Pulmonary artery endothelial cell (primary cell): ENCODE measurements at places on chromosomes 6 and 20. TPM values are rescaled to one million over a fixed set of nuclear protein-coding genes. Genes with fewer than 3 reads are reported as not detected.

DNA sequence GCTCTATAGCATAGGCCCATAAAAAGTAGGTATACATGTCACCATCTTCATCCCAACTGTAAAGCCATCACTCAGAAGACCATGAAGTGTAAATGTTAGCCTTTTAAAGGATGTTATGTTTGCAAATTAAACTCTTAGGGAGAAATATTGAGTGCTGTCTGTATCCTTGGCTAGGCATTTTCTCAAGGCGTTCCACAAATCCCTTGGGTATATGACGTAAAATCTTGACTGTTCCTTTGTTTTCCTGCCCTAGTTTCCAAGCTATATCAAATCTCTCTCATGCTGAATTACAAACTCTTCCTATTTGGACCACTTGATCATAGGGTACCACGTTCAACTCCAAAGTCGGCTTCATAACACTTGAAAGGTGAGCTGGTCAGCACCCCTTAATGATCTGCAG lies 486.2 kb downstream of the HDGFL1 start:
- DNase-seq, result no peak

DNA sequence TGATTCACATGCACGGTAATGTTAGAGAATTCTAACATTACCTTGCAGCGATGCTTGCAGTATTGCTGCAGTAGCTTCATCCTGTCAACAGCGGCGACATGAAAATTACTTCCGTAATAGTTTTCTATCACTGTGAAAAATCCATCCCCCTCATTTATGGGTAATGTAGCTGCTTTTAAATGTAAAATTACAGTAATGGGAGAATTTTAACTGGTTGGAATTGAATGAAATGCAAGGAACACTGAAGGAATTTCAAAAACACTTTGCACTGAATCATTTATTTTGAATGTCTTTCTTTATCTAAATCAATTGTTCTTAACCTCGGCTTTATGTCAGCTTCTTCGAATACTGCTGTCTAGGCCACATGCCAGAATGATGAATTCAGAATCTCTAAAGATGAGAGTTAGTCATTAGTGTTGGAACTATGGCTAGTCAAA lies 102.4 kb upstream of the HIVEP1 start:
- DNase-seq, result no peak

GRCh38 chr6:45591890-45592289 lies 214.2 kb upstream of the SUPT3H start:
- DNase-seq, result no peak

GRCh38 chr20:40668449-40669228 lies 20.4 kb downstream of the MAFB start:
- DNase-seq, result no peak

GRCh38 chr6:26041946-26042345 lies 45.3 kb upstream of the HFE start:
- no peak for DNase-seq

GRCh38 chr20:19991308-19991707 lies 25.9 kb upstream of the NAA20 start:
- DNase-seq, result no peak

DNA sequence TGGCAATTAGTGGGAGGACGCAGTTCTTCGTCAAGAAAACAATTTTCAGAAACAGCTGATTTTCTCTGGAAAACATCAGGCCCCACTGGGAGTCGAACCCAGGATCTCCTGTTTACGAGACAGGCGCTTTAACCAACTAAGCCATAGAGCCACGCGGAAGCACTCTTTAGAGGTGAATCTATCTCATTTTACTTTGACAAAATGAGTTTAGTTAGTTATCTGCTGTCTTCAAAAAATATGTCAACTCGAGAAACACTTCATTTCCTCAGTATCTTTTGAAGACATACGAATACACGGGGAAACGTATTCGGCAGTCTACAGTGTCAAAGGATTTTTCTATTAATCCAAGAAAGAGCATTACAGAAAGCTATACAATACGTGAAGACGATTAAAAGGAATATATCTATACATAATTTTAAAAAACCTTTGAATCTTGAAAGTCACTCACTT lies 26.7 kb downstream of the GPX6 start:
- DNase-seq, result no peak

GRCh38 chr6:124699038-124699437 lies 263.2 kb upstream of the RNF217 start:
- DNase-seq, result no peak

DNA sequence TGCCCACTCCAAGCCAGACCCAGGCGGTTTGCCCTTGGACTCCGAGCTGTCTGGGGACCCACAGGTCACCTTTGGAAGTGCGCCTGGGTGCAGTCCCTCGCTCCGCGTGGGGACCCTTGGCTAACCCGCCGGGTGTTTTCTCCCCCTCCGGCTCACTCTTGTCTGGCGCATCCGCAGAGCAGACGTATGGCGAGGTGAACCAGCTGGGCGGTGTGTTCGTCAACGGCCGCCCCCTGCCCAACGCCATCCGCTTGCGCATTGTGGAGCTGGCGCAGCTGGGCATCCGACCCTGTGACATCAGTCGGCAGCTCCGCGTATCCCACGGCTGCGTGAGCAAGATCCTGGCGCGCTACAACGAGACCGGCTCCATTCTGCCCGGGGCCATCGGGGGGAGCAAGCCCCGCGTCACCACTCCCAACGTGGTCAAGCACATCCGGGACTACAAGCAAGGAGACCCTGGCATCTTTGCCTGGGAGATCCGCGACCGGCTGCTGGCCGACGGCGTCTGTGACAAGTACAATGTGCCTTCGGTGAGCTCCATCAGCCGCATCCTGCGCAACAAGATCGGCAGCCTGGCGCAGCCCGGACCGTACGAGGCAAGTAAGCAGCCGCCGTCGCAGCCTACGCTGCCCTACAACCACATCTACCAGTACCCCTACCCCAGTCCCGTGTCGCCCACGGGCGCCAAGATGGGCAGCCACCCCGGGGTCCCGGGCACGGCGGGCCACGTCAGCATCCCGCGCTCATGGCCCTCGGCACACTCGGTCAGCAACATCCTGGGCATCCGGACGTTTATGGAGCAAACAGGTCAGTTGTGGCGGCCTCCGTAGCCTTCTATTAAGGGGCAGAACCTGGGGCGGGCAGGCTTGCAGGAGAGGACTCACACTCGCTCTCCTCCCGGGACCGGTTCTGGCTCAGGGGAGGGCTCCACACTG lies 1.1 kb downstream of the PAX1 start:
- DNase-seq, result no peak

DNA sequence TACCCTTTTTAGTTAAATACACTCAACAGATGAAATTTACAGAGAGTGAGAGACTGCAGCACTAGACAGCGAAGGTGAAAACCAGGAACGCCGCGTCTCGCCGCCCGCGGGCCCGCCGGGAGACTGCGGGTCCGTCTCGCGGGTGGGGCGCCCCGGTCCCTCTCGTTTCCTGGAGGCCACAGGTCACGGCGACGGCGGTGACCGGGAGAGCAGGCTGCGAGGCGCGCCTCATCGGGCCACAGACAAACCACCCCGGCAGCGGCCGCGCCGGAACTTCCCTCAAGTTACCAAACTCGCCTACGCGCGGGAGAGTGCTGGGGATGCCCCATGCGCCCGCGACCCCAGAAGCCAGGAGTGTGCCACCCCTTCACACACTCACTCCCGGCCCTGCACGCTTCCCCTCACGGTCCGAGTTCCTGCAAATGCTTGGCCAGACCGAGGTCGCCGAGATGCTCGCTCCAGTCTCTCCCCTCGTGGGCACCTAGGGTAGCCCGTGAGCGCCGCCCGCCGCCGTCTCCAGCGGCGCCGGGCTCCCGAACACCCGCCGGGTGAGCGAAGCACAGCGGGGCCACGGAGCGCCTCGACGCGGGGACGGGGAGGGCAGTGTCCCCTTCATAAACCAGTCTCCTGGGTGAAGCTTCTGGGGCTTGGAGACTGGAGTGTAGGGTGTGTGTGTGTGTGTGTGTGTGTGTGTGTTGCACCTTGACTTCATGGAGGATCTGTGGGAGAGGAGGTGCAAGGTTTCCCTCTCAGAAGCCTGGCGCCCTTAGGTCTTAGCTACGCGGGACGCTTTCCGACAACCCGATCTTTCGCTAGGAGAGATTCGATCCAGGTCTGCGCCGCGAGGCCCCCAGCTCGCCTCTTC lies 1.4 kb downstream of the BACH2 start:
- no peak for DNase-seq

DNA sequence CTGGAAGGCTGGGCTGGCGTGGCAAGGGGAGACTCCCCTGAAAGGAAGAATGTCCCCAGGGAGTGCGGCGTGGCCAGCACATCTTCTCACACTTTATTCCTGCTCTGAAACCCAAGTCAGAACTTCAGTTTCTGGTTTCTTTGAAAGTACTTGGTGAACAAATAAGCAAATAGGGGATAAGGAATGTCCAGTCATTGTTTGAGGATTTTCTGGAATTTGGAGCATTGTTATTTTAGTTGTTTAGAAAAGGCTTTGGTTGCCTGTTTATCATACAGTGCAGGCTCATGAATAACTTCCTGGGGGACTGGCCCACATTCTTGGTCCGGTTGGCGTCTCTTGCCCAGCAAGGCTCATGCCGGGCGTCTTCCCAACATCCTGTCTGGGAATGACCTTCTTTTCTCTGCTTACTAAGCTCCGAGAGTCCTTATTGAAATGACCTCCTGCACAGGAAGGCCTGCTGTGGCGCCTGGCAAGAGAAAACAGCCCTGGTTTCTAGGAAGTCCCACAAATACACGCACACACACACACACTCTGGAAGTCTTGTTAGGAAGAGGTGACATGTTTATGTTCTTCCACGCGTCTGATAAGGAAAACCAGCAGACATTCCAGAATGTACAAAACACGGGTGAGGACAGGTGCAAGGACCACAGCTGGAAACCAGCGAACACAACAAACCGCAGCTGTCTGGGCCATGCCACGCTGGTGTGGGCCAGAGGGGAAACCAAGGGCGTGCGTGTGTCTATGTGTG lies 71.9 kb downstream of the TMEM170B start:
- peak; percentile 100 for DNase-seq

DNA sequence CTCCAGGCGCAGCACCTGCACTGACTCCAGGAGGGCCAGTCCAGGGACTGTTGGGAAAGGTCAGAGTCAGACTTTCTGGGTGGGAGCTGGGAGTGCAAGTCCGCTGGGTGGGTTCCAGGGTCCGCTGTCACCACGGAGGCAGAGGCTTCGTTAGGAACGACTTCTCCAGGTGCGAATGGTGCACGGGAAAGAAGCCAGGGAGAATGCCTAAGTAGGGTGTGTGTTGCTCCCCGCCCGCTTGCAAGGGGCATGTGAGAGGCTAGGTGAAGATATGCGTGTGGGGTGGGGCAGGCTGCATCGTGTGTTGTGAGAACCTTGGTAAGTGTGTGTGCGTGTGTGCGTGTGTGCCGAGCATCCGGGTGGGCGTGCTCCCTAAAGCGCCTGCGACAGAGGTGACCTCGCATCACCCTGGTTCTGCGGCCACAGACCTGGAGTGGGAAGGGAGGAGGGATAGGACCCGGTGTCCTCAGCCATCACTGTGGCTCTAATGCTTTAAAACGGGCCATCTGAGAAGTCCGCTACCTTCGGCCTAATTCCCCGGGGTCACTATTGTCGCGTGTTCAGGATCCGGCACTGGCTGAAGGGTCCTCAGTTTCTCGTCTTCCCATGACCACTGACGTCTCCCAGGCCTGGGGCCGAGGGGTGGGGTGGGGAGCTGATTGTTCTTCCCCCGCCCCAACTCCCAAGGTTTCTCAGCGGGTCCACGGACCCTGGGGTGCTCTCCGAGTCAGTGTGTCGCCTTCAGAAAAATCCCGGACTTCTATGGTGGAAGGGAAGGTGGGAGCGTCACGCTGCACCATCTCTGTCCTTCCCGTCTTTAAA lies 6.1 kb downstream of the SLC32A1 start:
- DNase-seq, result no peak

Gene TMC2
- total RNA-seq, result not detected in 2 replicates

Gene ZNF165
- 0.33 and 0.35 TPM in 2 replicates for total RNA-seq

Gene RGS17
- 1.5 and 6.1 TPM in 2 replicates for total RNA-seq
